Tibial nerve (tissue), 4 donors: ENCODE measurements at places on chromosomes 12 and 14. TPM values are rescaled to one million over a fixed set of nuclear protein-coding genes. Genes with fewer than 3 reads are reported as not detected.

DNA sequence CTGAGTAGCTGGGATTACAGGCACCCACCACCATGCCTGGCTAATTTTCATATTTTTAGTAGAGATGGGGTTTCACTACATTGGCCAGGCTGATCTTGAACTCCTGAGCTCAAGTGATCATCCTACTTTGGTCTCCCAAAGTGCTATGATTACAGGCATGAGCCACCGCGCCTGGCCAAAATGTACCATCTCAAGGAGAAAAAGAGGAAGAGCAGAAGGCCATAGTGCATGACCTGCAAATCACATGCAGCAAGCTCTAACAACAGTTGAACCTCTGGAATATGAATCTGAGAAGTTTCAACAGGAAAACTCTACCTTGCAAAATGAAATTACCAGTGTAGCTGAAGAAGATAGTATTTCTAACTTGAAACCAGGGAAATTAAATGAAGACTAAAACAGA, 17.1 kb upstream of the SERPINA1 start:
- no peak for DNase-seq

- DNase-seq: no peak
These were observed 32.7 kb downstream of the JAG2 start for GRCh38 chr14:105135700-105136395.

The RAD51AP1 gene
- total RNA-seq: 2.5 TPM

GRCh38 chr12:10122689-10123088, 7.3 kb downstream of the CLEC7A start:
- no peak for DNase-seq

DNA sequence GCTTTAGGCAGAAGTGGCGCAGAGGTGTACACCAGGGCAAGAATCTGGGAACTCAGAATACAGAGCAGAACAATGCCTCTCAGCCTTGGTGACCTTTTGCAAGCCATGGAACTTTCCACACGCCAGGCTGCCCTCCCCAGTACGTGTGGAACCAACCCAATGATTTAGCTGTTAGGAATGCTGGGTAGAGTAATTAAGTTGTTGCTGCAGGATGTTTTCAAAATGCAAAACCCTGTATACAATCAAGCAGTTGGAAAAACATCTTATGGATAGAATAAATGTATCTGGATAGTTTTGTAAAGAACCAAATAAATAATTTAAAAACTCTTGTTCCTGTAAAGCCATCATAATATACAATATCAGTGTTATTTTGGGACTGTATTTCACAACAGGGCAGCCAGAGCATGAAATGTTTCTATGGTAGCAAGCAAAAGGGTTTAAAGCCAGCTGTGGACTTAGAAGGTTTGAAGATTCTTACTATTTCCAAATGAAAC, 19.4 kb downstream of the PPP1R36 start:
- DNase-seq: peak; percentile 55

The COPS7A gene
- 74.4 TPM for total RNA-seq

The SPIC gene
- total RNA-seq: not detected
